ENCODE measurements at places on chromosomes 11 and 22. TPM values are rescaled to one million over a fixed set of nuclear protein-coding genes. Genes with fewer than 3 reads are reported as not detected.

Gene A4GALT
- 186 TPM for total RNA-seq

Gene CSF2RB
- 11.4 TPM for total RNA-seq

Gene LZTR1
- 66.4 TPM for total RNA-seq

Gene SMDT1
- 113 TPM for total RNA-seq

Gene SEPTIN5
- 10.4 TPM for total RNA-seq

GRCh38 chr11:89267660-89268302 is 90.1 kb downstream of the TYR start:
- no peaks in the 10 kb centered on the region for H3K36me3 ChIP-seq
- no peaks in the 10 kb centered on the region for H3K4me1 ChIP-seq
- no peak overlapping the region for H3K27ac ChIP-seq
- no peak for DNase-seq
- no peaks in the 10 kb centered on the region for H3K27me3 ChIP-seq

DNA sequence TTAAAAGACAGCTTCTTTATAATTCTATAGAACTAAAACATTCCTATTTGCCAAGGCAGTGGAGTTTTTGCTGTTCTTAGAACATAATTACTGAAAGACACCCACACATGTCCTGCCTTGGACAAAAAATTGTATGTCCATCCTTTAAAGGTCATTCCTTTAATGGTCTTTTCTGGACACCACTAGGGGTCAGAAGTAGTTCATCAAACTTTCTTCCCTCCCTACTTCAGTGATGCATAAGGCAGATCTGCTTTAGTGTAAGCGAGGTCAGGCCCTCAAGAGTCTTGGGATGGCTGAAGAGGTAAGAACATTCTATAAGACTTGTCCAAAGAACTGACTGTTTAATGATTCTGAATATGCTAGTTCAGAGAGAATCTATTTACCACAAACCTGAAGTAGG is 4.3 kb upstream of the OR51V1 start:
- no peak overlapping the region for H3K4me3 ChIP-seq
- no peak overlapping the region for H3K27ac ChIP-seq
- no peaks in the 10 kb centered on the region for H3K36me3 ChIP-seq
- H3K4me1 ChIP-seq: no peaks in the 10 kb centered on the region
- H3K27me3 ChIP-seq: no peaks in the 10 kb centered on the region

DNA sequence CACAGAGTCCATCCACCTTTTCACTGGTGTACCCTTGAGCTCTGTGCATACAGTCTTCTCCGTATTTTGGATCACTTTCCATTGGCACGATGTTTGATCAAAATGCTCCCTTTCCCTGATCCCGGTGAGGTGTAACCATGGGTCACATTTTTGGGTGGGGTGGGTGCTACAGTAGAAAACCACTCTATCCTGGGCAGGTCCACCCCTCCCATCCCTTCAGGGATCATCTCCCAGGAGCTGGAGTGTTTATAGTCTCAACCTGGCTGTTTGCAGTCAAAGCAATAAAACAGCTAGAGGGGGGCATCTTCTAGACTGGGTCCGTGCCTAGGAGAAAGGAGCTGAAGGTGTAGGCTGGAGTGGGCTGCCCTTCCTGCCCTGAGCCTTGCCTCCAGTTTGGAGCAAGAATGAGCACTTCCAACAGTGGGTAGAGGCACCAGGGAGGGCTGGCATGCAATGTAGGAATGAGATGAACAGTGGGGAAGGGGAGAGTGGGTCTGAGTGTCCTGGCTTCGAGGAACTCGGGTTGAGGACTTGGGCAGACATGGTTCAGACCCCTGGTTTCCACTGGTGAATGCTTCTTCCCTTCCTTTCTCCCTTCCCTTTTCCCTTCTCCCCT is 38.8 kb downstream of the RNF141 start:
- peaks cover 9% of the 10 kb centered on the region for H3K36me3 ChIP-seq
- no peaks in the 10 kb centered on the region for H3K4me1 ChIP-seq
- no peak overlapping the region for H3K4me3 ChIP-seq
- no peak for DNase-seq
- H3K27ac ChIP-seq: no peak overlapping the region

GRCh38 chr11:130871616-130872015 is 44.7 kb downstream of the SNX19 start:
- H3K4me1 ChIP-seq: no peaks in the 10 kb centered on the region
- DNase-seq: no peak
- H3K4me3 ChIP-seq: no peak overlapping the region
- no peaks in the 10 kb centered on the region for H3K27me3 ChIP-seq
- H3K27ac ChIP-seq: no peak overlapping the region
- H3K36me3 ChIP-seq: peaks cover 3% of the 10 kb centered on the region
